Hindlimb muscle (tissue), 1 donor: ENCODE measurements at places on chromosomes 11 and 22.

DNA sequence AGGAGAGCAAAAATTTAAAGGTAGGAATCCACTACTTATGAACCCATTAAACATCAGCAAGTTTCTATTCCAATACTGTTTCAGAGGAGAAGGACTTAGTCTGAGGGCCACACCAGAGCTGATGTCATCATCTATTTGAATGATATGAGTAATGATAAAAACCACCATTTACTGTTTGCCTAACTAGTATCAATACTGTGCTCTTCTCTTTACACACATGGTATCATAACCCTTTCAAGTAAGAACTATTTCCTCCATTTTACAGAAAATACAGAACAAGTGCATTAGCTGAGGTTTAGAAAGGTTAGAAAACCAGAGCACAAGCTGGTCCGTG, 651.3 kb upstream of the KIRREL3 start:
- DNase-seq = no peak

DNA sequence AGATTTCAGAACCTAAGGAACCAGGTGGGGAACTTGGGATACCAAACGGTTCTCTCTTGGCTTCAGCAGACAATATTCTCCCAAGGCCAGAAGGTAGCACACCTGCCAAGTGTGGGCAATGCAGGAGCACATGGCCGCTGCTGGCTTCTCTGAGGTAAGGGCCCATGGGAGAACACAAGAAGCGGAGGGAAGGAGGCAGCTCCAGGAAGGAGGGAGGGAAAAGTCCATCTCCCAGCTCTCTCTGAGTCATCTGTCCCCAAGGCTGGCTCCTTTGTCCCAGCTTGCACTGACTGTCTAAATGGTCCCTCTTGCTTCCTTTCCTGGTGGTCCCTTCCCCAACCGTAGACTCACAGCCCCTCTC, 557.9 kb upstream of the CADM1 start:
- no peak for DNase-seq

- no peak for DNase-seq
Measured at GRCh38 chr11:73761403-73761945, 600 bp upstream of the RAB6A start.

DNA sequence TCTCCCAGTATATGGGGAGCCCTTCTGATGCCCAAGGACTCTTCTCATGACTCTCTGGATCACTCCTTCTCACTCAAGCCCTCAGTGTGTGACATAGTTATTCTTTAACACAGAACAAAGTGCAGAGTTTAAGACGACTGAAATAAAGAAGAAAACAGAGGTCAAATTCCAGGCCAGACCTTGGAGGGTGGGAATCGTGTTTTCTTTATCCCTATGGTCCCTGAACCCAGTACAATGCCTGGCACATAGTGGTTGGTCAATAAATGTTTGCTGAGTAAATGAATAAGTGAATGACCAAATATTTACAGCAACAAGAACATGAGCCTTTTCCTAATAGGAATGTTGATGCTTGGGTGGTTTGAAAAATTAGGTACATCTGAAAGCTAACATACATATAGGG, 28.8 kb downstream of the VSTM5 start:
- DNase-seq = no peak

DNA sequence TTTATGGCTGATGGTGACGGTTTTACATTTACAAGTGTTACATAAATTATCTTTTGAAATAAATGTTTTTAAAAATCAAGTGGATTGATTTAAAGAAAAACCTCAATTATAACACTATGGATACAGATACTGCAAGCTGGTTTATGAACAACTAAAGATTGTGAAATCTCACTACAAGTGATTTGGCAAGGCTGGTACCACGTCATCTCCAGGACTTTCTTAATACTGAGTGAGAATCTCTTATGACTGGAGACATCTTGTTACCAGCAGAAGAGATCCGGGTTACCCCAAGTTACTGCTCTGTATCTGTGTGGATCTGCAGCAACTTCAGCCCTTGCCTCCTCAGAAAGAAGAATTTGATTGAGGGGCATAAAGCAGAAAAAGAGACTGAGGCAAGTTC, 452.9 kb downstream of the MN1 start:
- no peak for DNase-seq

- DNase-seq = no peak
Measured at GRCh38 chr11:76648061-76648460, 22.5 kb downstream of the LRRC32 start.

GRCh38 chr11:122453586-122453985, 201.9 kb upstream of the UBASH3B start:
- peak; percentile 49 for DNase-seq

DNA sequence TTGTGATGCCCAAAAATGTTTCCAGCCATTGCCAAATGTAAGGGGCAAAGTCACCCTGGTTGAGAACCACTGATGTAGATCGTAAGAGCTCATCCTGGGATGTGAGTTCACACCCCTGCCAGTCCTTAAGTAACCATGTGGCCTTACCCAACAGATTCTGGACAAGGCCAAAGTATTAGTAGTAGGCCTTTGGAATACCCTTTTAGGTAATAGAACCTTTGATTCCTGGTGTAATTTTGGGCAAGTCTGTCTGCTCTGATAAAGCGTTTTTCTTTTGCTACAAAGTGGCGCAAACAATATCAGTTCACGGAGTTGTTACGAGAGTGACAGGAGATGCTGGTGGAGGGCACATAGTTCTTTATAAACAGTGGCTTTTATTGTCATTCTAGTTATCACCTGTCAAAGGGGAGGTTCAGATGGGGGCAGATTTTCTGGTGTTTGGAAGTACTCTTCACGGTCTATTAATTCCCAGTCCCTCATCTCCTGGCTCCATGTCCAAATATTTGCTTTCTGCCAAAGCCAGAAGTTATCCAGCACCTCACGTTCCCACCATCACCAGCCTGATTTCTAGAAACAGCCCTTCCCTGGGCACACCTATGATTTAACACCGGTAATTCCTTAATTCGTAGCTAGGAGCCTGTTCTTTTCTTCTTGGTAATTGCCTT, 73.8 kb upstream of the CRYBB3 start:
- DNase-seq = no peak

DNA sequence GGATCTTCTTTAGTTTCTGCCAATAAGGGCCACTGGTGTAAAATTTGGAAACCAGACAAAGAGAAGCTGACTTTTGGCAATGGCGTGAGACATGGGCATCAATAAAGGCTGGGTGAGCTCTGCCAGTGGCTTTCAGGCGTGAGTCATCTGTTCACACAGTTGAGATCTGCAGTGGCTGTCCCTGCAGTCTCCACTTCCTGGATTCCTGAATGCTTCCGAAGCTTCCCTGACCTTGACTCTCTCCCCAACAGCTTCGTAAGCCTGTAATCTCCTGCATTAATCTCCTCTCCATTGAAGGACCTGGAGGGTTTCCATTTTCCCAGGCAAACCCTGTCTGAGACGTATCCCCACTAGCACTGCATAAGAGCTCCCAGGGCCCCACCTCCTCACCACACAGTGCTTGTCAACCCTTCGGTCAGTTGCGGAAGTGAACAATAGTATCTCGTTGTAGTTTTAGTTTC, 574.7 kb downstream of the TBC1D22A start:
- DNase-seq = no peak

DNA sequence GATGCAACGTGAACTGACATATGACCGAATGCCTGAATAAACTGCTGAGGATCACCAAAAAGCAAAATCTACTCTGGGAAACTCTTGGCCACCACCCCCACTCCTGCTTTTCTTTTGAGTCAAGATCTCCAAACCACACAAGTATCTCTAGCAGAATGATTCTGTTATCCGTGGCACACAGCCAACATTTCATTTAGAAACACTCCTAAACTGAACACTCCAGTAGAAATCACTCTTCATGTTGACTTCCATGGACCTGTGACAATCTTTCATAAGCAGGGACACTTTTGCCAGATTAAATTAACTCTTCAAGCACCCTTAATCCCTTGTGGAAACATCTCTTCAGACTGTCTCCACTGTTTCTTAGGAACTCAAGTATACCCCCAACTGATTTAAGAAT, 44.4 kb downstream of the VSIG10L2 start:
- no peak for DNase-seq

GRCh38 chr22:19525116-19525660, 978 bp upstream of the CLDN5 start:
- no peak for DNase-seq

DNA sequence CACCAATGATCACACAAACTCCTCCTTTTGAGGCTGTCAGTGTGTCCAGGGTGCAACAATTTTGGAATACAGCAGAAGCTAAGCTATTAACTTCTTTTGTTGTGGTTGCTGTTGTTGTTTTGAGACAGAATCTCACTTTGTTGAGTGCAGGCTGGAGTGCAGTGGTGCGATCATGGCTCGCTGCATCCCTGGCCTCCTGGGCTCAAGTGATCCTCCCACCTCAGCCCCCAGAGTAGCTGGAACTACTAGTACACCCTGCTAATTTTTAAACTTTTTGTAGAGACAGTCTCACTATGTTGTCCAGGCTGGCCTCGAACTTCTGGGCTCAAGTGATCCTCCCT, 22.0 kb downstream of the GSTT2B start:
- no peak for DNase-seq

GRCh38 chr11:22339611-22340010, 1.4 kb downstream of the SLC17A6 start:
- no peak for DNase-seq

- DNase-seq = no peak
Measured at GRCh38 chr22:40451210-40451609, 80.8 kb downstream of the SGSM3 start.

GRCh38 chr22:17117890-17118289, 3.3 kb downstream of the TMEM121B start:
- no peak for DNase-seq

DNA sequence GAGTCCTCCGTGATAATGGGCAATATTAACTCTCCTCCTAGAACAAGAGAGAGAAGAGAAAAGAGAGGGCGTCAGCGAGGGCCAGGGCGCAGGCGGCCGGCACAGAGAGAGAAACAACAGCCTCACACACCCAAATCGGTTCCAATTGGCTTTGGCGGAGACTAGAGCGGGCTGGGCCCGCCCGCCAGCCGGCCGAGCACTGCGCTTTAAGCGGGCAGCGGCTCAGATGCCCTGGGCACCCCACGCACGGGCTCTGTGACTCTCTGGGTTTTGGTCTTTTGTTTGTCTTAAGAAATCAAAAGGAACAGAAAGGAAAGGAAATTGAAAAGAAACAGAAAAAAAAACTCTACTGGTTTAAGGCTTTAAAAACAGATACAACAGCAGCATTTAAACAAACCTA, 17.0 kb downstream of the SLC22A12 start:
- peak; percentile 46 for DNase-seq

DNA sequence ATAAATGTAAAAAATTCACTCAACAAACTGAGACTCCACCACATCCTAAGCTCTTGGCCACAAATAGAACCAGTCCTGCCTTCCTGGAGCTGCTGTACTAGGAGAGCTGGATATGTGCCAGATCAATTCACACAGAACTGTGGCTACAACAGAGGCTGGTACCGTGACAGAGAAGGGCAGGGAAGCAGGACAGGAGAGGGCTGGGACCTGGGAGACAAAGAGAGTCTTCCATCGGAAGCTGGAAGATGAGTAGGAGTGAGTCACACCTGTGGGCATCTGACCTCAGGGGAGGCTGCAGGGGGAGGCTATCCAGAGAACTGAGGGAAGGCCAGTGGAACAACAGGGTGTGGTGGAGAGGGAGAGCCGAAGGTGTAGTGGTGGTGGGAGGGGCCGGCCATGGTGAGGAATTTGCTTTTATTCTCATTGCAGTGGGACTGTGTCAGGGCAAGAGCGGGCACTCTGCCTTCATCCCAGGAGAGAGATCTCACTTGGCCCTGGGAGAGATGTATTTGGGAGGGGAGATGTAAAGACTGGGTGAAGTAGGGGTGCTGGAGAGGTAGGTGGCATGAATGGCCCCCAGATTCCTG, 1.9 kb upstream of the LTBP3 start:
- DNase-seq = no peak

DNA sequence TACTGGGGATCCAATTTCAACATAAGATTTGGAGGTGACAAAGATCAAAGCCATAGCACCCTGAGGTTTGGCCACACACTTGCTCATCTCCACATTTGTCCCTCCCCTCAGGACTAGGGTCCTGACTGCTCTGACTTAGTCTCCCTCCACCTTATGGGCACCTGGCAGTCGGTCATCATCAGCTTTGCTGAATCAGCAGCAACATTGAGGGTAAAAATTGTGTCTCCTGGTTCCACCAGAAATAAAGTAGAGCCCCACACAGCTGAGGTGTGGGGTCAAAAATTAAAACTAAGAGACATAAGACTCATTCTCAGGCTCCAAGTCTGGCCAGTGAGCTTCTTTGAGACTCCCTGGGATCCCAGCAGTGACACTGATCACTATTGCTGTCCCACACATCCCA, 56.2 kb downstream of the GGTLC2 start:
- no peak for DNase-seq

- no peak for DNase-seq
Measured at GRCh38 chr22:43000441-43001175, 14.3 kb downstream of the PACSIN2 start.

DNA sequence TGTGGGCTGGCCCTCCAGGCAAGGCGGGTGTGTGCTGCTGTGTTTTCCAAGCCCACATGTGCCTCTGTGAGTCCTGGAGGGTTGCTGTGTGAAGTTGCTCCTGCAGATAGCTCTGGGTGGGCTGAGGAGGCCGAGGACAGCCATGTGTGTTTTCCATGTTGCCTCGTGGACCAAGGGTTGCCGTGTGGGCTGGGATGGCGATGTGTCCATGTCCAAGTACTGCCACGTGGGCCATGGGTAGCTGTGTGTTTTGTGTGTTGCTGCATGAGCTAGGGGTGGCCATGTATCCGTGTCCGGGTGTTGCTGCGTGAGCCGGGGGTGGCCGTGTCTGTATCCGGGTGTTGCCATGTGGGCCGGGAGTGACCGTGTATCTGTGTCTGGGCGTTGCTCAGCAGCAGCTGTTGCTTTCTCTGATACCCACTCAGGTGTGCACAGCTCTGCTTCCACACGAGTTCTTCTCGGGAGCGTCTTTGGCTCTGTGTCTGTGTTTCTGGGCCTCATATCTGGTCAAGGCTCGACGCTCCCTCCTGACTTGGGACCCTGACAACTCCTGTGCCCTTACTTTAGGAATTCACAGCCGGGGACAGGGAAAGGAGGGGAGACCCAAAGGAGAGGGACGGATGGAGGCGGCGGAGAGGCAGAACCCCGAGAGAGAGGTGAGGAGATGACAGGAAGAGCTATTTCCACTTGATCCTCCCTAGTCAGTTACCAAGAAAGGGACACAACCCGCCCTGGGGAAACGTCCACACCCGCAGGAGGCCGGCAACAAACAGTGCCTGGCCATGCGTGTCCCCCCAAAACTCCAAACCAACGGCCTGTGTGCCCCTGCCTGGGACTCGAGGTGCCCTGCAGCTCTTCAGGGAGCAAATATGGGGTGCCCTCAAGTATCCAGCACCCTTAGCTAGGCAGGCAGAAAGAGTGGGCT, 83.1 kb downstream of the PHF21B start:
- DNase-seq = no peak

GRCh38 chr11:90250970-90251369, 28.1 kb upstream of the CHORDC1 start:
- DNase-seq = no peak

DNA sequence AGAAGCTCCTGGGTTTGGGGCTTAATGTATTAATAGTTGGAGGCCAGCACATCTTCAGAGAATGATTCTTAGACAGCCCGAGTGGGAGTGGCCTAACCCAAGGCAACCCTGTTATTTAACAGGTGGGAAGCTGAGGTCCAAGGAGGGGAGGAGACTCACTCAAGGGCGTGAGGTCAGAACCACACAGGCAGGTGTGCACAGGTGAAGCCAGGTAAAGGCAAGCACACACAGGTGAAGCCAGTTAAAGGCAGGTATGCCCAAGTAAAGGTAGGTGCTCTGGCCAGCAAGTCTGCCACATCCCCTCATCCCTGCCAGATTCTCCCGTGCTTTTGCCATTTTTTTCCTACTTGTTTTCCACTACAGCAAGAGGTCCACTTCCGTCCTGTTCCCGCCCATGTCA, 2.9 kb upstream of the SHANK2 start:
- no peak for DNase-seq
